ENCODE measurements at places on chromosomes 13 and 19.

DNA sequence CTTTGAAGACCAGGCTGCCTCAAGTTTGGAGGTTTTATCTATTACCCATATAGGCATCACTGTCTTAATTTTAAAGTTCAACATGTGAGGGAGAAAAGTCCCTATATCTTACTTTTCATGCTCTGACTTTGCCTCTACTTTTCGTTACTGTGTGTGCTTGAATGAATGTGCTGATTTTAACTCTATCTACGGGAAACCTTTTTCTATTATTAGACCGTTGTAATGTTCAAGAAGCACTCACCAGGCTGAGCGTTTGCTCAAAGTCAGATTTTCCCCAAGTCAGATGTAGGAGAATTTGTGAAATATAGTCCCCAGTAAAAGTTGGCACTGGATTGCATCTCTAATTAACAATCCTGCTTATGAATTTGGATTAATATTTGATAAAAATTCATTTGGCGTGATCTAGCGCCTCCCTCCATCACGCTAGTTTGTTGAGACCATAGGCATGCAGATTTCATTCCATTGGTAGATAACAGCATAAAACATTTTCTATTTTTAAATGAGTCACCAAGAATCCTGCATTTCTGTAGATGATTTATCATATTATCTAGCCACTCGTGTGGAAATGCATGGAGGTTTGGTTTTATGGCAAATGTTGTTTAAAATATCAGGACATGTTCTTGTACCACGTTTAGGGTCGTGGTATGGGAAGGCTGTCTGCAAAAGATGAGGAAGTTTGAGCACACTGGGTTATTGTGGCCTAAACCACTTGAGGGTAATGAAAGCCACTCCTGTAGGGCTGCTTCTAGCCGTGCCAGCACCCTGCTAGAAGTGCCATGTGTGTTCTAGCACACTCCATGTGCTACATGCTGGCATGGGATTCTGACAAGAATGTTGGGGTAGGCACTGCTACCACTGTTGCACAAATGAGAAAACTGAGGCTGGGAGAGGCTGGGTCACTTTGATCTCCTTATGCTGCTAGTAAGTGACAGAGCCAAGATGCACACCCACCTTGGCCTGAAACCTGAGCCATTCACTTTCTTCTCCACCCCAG, 179.4 kb downstream of the FGF9 start:
- no peak for DNase-seq

DNA sequence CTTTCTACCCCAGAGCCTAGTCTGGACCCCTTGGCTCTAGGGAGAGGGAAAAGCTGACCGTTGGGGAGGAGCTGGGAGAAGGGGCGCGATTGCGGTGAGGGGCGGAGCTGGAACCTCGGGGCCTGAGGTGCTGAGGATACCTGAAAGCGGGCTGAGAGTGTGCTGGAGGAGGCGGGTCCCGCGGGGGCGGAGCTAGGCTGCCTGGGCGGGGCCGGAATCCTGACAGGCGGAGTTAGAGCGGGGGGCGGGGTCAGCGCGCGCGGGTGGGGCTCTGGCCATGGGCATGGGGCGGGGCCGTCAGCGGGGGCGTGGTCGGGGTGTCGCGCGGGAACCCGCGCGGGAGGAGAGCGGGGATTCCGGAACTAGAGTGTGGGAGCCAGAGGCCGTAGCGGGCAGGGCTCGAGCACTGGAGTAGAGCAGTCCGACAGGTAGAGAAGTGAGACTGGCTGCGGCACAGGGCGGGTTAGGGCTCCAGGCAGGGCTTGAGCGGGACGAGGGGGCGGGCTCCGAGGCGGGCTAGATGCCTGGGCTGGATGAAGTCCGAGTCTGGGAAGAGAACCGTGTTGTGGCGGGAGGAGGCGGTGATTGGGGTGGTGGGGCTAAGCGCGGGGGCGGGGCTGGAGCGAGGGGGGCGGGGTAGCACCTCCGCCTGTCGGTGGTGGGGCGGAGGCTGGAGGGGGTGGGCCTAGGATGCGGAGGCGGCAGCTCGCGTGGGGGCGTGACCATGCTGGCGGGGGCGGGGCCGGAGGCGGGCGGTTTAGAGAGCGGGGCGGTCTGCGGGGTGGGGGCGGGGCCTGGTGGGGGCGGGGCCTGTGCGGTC, at the start of gene INAFM1:
Gene INAFM1 (plus strand): TSS at position 815 of the 820 bp plus-strand sequence. CDS start 35 bp downstream, outside the sequence.
- DNase-seq = peak; percentile 75

DNA sequence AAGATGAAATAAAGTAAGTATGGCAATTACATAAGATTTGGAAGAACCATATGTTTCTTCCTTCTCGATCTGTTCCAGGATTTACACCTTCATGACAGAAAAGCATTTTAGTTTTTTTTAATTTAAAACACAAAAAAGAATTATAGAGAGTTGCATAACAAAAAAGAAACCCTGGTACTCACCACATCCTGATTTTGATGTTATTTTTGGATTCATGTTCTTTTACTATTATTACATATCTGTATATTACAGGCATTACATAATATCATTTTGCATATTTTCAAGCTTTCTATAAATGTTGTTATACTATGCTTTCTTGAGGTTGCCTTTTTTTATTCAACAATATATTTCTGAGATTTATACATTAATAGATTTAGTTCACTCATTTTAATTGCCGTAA, 6.7 kb upstream of the KATNAL1 start:
- DNase-seq = no peak

- DNase-seq = no peak
Measured at GRCh38 chr13:111171629-111172028, 56.5 kb downstream of the ARHGEF7 start.

DNA sequence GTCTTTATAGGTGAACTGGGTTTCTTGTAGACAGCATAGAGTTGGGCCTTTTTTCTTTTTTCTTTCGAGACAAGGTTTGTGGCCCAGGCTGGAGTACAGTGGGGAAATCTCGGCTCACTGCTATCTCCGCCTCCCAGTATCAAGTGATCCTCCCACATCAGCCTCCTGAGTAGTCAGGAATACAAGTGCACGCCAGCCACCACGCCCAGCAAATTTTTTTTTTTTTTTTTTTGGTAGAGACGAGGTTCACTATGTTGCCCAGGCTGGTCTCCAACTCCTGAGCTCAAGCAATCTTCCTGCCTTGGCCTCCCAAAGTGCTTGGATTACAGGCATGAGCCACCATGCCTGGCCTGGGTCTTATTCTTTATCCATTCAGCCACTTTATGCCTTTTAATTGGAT, 5.1 kb upstream of the CALM3 start:
- no peak for DNase-seq

GRCh38 chr13:70849222-70849621, 741.0 kb upstream of the KLHL1 start:
- no peak for DNase-seq

DNA sequence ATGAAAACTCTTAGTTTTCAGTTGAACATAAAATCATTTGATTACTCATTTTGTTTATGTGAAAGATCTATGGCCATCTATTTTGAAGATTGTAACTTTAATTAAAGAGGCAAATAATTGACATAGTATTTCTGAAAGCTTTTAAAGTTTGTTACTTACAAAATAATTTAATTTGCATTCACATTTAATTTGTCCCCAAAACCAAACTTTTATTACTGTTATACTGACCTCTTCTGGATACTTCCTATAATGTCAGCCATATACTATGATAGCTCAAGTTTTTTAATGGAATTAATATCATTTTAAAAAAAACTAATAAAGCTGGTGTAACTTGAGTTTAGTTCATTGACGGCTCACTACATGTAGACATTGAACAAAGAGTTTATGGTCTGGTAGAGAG, 4.9 kb upstream of the SGCG start:
- no peak for DNase-seq

DNA sequence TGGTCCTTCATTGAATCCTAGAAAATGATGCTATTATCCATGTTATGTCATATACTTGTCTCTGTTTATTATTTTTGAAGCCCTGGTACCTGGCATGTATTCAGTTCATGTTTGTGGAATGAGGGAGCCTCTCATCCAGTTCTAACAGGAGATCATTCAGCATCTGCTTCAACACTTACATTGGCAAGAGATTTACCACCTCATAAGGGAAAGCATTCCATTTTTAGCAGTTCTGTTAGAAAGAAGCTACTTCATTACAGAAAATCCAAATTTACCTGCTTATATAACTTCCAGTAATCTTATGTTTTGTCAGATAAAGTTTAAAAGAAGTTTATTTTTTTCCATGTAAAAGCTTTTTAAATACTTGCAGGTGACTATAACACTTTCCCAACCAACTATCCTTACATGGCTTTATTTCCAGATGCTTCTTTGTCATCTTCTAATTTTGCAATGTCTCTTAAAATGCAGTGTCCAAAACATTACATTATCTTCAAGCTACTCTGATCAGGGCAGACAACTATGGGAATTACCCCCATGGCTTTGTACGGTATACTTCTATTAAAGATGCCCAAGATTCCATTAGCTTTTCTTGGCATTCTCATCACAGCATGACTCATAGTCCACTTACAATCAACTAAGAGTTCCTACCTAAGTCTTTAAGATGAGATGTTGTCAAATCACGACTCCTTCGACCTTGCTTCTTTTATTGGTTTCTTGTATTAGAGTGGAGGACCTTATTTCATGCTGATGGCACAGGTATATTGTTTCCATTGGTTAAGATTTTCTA, 262.1 kb downstream of the PCDH9 start:
- DNase-seq = no peak

GRCh38 chr13:102909971-102910370, 64.1 kb downstream of the ERCC5 start:
- no peak for DNase-seq

DNA sequence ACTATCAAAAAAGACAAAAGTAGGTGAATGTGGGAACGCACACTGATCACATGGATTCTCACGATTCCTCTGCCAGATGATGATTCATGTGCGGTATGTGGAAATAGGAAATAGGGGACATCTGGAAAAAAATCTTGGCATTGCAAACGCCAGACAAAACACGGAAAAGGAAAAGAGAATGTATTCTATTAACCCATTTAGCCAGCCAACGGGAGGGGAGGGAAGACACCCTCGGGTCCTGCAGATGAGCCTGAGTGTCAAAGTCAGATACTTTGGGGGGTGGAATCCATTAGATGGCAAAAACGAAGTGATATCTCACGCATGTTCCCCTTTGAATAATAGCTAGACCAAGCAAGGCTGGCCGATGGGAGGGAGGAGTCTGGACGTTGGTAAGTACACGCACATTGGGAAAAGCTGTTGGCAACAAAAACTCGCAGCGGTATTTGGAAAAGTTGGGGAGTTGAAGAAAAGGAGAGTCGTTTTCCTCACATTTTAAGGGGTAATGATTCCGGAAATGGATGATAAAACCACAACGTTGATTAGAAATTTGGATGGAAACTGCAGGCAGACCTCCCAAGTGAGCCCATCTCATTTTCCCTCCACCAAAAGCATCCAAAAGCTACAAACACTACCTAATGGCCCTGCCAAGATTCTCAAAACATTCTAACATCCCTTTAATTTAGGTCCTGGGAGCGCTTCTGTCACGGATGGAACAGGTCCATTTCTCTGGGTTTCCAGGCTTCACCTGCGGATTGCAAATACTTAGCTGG, 73.6 kb downstream of the COL4A1 start:
- DNase-seq = no peak

- no peak for DNase-seq
Measured at GRCh38 chr19:2199861-2200623, 36.1 kb downstream of the PLEKHJ1 start.

- DNase-seq = no peak
Measured at GRCh38 chr13:52955472-52955874, 73.1 kb upstream of the OLFM4 start.

- no peak for DNase-seq
Measured at GRCh38 chr13:112077729-112078128, 10.8 kb downstream of the SOX1 start.
